ENCODE measurements at places on chromosomes 2 and 18. TPM values are rescaled to one million over a fixed set of nuclear protein-coding genes. Genes with fewer than 3 reads are reported as not detected.

GRCh38 chr2:68000170-68000825 lies 62.5 kb downstream of the C1D start:
- no peak for DNase-seq

GRCh38 chr2:121075641-121076497 lies 209.1 kb downstream of the TFCP2L1 start:
- no peak for DNase-seq

GRCh38 chr18:3107740-3108151 lies 94.8 kb upstream of the LPIN2 start:
- DNase-seq, result no peak

DNA sequence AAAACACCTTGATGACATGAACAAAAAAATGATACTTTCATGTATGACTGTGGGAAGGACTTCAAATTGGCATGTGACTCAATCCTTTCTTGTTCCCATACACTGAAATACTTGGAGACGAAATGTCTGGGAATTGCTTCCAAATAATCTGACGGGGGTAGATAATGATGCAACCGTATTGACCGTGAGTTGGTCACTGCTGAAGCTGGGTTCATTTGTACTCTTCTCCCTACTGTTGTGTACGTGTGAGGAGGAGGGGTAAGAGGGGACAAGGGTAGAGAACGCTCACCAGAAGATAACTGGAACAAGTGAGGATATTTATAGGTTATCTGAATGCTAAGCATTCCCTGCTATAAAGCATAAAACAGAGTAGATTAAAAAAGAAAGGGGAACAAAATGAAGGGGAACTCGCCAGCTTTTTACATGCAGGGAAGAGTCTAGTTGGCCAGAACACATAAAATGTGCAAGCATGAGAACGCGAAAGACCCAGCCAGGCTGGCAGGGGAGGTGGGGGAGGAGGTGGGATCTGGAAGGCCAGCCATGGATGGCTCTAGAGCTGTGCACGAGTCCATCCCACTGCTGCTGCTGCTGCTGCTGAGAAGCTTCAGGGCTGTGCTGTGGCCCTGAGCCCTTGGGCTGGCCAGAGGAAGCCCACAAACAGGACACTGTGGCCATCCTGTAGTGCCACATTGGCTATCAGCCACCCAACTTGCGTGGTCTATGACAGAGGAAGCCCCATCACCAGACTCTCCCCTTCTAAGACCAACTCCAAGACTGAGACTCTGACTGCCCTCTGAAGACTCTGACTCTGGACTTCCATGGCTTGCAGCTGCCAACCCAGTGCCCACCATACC lies 15.2 kb upstream of the CETN1 start:
- no peak for DNase-seq

DNA sequence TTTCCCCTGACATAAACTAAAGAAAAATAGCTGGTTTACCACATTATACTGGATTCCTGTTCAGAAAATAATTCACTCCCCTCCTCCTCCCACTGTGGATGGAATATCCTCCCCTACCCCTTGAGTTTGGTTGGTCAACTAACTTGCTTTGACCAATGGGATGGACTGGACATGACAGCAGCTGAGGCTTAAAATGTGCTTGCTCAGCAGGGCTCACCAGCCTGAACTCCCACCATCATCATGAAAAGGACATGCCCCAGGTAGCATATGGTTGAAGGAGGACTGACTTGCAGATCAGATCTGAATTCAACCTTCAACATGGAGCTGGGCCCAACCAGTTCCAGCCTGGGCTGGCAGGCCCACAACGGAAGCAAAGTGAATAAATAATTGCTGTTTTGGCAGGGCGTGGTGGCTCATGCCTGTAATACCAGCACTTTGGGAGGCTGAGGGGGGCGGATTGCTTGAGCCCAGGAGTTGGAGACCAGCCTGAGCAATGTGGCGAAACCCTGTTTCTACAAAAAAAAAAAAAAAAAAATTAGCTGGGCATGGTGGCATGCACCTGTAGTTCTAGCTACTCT lies 284.4 kb downstream of the AFF3 start:
- no peak for DNase-seq

GRCh38 chr2:182758379-182758778 lies 42.3 kb downstream of the DNAJC10 start:
- no peak for DNase-seq

DNA sequence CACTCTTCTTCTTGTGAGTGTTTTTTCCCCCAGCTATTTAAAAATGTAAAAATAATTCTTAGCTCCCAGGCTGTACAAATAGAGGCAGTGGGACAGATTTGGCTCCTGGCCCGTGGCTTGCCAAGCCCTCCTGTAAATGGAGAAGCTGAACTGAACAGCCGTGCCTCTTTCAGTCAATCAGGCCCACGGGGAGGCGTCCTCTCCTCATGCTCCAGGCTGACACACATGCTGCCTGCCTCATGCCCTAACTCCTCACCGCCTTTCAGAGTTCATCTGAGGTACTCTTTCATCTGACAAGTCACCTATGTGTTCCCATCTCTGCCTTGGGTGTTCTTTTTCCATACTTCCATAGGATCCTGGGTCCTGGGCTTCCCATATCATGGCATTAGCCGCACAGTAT lies 58.9 kb downstream of the BMP10 start:
- no peak for DNase-seq

GRCh38 chr2:151269798-151270568 lies 8.3 kb upstream of the RBM43 start:
- no peak for DNase-seq

DNA sequence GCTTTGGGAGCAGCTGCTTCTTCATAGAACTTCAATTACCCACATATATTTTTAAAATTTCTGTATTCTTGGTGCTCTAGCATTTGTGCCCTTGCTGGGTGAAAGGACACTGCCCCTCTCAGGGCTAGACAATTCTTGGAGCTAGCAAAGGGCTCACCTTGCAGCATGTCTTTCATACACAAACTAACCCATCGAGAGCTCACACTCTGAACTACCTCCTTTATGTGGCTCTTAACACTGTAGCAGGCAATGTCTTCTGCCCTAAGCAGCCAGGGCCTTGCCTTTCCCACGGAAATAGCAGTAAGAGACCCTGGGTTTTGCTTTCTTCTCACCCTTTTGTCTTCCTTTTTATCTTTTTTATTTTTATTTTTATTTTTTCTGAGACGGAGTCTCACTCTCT lies 234.0 kb downstream of the ACTR3 start:
- DNase-seq, result no peak

- no peak for DNase-seq
Observed at GRCh38 chr2:17578466-17578928, 38.0 kb downstream of the VSNL1 start.

GRCh38 chr2:11004199-11004598 lies 92.5 kb downstream of the KCNF1 start:
- DNase-seq, result no peak

GRCh38 chr2:20291106-20291564 lies 59.5 kb downstream of the PUM2 start:
- DNase-seq, result peak; percentile 23

- DNase-seq, result no peak
Observed at GRCh38 chr2:10473121-10473756, 25.1 kb upstream of the ODC1 start.

GRCh38 chr2:226256237-226256636 lies 543.4 kb downstream of the IRS1 start:
- DNase-seq, result no peak

DNA sequence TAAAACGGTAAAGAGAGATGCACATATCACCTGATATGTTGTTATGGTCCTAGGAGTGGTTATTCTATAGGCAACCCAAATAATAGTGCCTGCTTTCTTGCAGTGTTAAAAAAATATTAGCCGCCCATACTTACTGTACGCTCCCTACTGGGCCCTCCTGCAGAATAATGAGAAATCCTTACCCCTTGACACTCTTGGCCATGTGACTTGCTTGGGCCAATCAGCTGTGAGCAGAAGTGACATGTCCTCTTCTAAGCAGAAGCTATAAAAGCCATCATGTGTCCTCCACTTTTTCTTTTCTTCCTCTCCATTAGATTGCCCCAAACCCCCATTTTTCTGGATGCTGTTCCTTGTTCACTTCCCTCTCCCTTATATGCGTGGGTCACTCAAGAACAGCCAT lies 90.5 kb upstream of the SPRED2 start:
- DNase-seq, result no peak

DNA sequence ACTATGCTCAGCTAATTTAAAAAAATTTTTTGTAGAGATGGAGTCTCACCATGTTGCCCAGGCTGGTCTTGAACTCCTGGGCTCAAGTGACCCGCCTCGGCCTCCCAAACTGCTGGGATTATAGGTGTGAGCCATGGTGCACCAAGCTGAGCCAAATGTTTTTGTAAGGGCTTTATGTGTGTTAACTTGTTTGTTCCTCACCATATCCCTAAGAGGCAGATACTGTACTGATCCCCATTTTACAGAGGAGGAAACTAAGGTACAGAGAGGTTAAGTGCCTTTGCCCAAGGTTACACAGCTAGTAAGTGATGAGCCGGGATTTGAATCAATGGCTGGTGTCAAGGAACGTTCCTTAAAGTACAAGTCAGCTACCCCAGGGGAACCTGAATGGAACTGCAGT lies 85.3 kb upstream of the KLF7 start:
- DNase-seq, result no peak

DNA sequence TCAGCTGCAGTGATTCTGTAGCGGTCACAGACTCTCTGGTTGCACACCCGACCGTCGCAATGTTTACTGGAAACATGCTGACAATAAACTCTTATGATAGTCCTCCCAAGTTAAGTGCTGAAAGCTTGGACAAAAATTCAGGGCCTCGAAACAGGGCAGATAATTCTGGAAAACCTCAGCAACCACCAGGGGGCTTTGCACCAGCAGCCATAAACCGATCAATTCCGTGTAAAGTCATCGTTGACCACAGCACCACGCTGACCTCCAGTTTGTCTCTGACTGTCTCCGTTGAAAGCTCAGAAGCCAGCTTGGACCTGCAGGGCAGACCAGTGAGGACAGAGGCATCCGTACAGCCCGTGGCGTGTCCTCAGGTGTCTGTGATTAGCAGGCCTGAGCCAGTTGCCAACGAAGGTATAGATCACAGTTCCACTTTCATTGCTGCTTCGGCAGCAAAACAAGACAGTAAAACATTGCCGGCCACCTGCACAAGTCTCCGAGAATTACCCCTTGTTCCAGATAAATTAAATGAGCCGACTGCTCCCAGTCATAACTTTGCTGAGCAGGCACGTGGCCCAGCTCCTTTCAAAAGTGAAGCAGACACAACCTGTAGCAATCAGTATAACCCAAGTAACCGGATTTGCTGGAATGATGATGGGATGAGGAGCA lies 166.1 kb downstream of the ASXL3 start:
- no peak for DNase-seq

DNA sequence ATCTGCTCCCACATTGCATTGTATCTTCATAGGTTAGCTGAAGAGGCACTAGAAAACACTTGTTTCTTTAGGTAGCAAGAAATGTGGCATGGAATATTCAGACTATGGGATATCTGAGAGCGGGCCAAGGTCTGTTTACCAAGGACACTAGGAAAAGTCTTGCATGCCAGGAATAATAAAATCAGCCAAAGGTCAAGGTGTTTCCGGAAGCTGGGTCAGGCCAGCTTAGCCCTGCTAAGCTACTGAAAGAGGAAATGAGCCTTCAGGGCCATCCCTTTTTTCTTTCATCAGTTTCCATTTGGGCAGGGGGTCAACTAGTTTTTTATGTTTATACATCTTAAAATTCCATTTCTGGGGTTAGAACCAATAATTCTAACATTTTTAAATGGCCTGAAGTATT lies 101.1 kb downstream of the DPP4 start:
- DNase-seq, result no peak

GRCh38 chr2:200397785-200398184 lies 91.3 kb downstream of the SPATS2L start:
- no peak for DNase-seq

Gene CLEC4F
- total RNA-seq, result not detected

Gene CYP27A1
- 10.3 TPM for total RNA-seq

Gene MYO5B
- total RNA-seq, result 8.8 TPM

Gene TTC39C
- total RNA-seq, result 29.9 TPM

Gene SPATA3
- not detected for total RNA-seq

Gene PPM1B
- 67.3 TPM for total RNA-seq

Gene GNAL
- total RNA-seq, result 6.1 TPM

Gene SLC5A7
- total RNA-seq, result 6.3 TPM

Gene CTAGE1
- not detected for total RNA-seq

Gene SLC4A3
- total RNA-seq, result 1.3 TPM

Gene SKA1
- 11.5 TPM for total RNA-seq
